Adipocyte (in vitro differentiated cells): ENCODE measurements at places on chromosomes 3 and 15.

GRCh38 chr3:194083637-194084224 is 52.2 kb upstream of the HES1 start:
- DNase-seq: no peak

DNA sequence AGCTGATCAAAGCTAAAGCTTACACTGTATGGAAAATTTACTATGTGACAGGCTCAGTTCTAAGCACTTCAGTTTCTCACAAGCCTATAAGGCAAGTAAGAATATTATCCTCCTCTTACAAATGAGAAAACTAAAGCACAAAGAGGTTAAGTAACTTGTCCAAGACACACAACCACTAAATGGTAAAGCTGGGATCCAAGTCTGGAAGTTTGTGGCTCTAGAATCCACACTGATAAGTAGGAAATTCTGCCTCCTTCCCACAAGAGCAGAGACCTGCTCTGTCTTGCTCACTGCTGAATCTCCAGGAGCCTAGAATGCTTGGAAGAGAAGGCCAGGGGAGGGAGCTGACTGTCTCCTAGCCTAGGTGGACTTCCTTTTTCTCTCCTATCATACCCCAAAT is 60.6 kb downstream of the MAGI1 start:
- no peak for DNase-seq

DNA sequence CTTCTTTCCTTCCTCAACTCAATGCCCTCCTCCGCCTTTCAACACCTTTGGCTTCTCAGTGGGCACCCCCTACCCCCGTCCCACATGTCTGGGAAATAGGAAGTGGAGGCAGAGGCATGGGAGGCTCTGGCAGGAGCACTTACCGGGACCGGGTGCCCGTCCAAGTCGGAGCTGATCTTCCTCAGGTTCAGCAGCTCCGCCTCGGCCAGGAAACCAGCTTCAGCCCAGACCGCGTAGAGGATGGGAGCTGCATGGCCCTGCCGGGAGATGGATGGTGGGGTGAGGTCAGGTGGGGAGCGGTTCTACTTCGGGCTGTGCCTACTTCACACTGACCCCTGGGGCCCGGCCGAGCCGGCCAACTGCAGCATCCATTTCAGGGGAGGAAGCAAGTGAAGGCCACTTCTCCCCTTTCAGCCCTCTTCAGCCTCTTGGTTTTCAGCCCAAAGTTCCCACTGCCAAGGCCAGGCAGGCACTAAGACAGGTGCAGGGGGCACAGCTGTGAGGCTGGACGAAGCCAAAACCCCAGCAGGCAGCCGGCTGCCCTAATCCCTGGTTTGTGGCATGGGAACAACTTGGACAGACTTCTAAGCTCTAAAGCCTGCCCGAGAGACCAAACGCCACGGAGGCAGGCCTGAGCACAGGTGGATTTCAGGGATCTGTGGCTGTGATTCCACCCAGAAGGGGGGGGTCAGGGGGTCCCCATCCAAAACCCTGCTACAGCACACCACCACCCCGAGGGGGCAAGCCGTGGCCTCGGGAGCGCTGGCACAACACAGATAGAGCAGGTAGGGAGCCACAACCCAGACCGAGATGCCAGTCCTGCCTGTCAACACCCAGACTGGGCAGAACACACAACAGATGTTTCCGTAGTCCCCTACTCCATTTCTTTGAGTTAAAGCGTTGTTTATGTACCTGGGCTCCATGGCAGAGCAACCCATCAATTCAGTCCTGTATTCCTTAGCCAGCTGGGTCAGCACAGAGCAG is 14.5 kb downstream of the TKT start:
- DNase-seq: no peak

DNA sequence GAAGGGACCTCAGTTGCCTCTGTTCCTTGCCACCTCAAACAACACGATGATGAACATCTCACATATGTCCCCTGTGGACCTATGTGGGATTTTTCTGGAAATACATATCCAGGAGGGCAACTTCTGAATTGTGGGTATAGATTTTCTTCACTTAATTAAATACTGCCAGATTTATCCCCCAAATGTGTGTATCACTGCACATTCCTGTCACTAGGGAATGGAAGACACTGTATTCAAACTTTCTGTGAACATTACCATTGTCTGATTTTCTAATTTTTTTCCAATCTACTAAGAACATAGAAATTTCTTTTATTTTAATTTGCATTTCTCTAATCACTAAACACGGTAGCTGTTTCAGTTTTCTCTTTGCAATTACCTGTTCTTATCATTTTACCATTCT is 102.0 kb upstream of the MRPS22 start:
- DNase-seq: no peak

DNA sequence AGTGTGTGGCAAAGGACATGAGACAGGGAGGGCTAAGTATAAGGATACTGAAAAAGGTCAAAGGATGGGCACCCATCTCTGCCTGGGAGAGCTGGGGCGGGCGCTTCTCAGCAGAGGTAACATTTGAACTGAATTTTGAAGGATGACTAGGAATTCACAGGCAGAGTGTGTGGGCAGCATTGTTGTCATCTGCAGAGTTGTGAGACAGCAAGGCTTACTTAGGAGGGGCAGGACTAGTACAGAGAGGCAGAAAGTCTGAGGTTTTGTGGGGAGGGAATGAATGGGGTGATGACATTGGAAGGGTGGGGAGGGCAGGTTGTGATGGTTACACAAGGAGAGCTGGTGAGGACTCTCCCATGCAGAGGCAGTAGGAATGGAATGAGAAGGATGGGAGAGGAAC is 84.1 kb upstream of the PRR23C start:
- DNase-seq: no peak

DNA sequence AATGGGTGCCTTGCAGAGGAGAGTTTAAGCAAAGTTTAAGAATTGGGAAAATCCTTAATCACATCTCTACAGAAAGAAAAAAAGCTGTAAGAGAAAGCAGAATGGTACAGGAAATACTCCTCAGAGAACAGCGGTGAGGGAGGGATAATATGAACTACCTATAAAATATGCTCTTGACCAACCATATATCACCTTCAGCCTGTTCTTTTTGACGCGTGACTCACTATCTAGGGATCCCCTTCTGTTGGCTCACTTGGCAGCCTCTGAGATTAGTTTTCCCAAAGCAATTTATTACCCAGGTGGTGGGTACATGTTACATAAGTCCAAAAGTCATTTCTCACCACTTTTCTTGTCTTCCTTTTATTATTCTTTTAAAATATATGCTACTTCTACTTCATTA is 97.7 kb downstream of the CNTN6 start:
- DNase-seq: no peak

- no peak for DNase-seq
Observed at GRCh38 chr3:30141927-30142326, 464.5 kb upstream of the TGFBR2 start.

DNA sequence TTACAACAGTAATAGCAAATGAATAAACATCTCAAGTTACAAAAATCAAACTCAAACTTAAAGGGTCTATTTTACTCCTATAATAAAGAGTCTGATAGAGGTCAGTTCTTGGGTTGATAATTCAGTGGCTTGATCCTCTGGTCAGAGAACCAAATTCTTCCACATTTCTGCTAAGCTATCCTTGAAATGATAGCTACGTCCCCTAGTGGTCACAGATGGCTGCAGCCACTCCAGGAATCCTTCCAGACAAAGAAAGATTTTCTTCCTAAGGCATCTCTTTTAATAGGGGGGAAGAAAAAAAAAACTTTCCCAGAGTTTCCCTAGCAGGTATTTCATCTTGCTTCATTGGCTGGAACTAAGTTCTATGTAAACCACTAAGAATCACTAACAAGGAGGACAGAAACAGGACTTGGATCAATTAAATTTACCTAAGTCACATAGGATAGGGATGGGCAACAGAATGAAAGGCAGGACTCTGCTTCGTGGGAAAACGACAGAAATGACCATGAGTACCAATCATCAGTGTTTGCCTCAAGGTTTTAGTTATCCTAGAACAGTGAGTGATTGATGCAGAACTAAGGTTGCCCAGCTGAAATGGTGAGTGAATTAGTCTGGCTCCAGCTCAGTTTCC is 160.7 kb downstream of the STAC start:
- peak; percentile 76 for DNase-seq

DNA sequence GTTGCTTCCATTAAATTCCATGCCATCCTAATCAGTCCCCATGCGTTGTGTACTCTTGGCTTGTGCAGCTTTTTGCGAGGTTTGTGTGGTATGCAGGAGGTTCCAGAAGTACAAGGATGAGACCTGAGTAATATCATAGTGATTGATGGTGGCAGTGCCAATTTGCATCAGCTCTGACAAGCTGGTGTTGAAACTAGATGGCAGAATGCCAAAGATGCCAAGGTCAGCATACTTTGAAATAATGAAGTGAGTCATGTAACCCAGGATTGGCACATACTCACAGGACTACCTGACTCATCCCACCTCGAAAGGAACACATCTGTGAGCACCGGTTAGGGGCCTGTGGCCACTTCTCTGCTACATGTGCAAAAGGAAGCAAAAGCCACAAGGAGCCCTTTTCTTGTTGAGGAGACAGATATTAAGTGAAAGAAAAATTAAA is 14.3 kb downstream of the KAT2B start:
- peak; percentile 89 for DNase-seq
